ENCODE measurements at places on chromosomes 1 and 21.

DNA sequence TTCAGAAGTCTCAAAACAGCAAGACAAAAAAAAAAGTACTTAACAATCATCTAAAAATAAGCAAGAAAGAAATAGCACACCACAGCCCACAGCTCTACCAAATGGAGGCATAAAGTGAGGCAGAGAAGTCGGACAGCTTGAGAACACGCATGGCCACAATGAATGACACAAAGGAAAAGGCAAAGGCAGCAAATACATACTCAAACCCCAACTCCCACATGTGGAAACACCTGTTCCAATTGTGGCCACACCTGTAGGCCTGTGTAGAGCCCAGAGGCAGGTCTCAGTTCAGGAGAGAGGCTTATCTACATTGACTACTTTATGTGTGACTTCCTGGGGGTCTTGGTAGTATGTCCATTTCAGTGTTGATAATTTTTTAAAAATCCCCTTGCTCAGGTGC is 543.5 kb downstream of the LMO4 start:
- DNase-seq: no peak

- DNase-seq: no peak
These were observed 28.8 kb upstream of the EFHD2 start for GRCh38 chr1:15380601-15381508.

DNA sequence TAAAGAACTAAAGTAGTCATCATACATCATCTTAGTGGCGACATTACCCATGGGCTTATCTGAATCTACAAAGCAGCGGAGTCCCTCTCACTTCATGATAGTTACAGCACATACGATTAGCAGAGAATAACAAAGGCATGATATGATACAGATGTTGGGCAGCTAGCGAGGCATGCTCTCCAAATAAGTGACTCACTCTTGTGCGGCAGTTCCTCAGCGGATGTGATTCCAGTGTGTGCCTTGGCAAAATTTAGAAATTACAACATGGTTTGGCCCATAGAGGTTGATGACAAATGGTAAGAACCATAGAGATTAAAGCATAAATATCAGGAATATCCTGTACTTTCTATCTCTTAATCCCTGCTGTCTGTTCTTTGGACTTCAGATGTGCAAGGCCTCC is 48.1 kb upstream of the PAXBP1 start:
- no peak for DNase-seq

- no peak for DNase-seq
These were observed 74.2 kb upstream of the FOXD3 start for GRCh38 chr1:63248216-63248615.

DNA sequence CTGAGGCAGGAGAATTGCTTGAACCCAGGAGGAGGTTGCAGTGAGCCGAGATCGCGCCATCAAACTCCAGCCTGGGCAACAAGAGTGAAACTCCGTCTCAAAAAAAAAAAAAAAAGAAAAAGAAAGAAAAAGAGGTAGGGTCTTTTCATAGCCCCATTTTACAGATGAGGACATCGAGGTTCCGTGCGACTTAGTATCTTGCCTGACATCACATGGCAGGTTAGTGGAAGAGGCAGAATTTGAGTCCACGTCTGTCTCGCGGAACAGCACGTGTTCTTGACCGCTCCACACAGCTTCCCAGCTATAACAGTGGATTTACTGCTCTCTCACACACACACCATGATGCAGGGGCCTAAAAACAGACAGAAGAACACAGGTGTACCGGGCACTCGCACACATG is 1.1 kb downstream of the CTRC start:
- no peak for DNase-seq

GRCh38 chr1:64472805-64473204 is 2.9 kb downstream of the CACHD1 start:
- no peak for DNase-seq

GRCh38 chr21:27693376-27693775 is 726.5 kb upstream of the ADAMTS5 start:
- no peak for DNase-seq

DNA sequence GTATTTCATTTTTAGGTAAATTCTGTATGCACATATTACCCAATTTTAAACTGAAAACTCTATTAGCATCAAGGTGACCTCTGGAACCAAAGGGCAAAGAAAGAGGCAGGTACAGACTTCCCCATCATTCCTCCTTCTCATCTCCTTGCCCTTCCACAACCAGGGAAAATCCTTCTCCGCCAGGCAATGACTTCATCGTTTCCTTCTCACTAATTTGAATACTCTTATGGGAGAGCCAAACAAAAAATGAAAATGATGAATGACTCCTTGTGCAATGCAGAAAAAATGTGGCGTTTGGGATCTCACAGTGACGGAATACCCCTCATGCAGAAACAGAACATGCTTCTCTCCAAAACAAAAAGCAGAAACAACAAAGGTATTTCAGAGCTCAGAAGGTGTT is 83.7 kb downstream of the HLCS start:
- DNase-seq: no peak

- DNase-seq: peak; percentile 44
These were observed 60.7 kb upstream of the ATP5PO start for GRCh38 chr21:33976082-33977016.

- DNase-seq: no peak
These were observed 241.2 kb upstream of the MAP1LC3C start for GRCh38 chr1:242240077-242240476.

DNA sequence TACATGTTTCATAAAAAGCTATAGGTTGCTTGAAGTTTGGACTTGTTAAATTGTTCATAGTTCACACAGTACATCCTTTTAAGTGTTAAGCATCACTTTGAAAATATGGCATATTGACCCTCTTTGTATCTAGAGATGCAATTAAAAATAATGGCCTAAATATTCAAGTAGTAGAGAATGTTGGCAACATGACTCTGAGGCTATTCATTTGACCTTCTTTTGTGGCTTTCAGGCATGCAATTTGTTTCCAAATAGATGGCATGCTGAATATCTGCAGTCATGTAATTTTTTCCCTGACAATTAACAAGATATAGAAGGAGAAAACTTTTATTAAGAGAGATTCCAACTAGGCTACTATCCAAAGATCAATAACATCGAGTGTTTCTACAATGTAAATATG is 230.5 kb upstream of the ZRANB2 start:
- no peak for DNase-seq

GRCh38 chr1:17439250-17440073 is at the start of gene RCC2:
Gene RCC2 (minus strand): TSS chr1:17439677. CDS start chr1:17438514, 1,163 bp downstream.
- peak; percentile 66 for DNase-seq
